Anterior cingulate cortex (tissue), 58 donors: ENCODE measurements at places on chromosomes 3 and 15.
A peak's percentile ranks its signal among the peaks of the same experiment; 100 is the strongest.

- DNase-seq: peak; percentile 56
Measured at GRCh38 chr3:69997631-69998307, 1.8 kb upstream of the SAMMSON start.

GRCh38 chr15:51842852-51843737 is 13.6 kb downstream of the TMOD3 start:
- no peak for DNase-seq

DNA sequence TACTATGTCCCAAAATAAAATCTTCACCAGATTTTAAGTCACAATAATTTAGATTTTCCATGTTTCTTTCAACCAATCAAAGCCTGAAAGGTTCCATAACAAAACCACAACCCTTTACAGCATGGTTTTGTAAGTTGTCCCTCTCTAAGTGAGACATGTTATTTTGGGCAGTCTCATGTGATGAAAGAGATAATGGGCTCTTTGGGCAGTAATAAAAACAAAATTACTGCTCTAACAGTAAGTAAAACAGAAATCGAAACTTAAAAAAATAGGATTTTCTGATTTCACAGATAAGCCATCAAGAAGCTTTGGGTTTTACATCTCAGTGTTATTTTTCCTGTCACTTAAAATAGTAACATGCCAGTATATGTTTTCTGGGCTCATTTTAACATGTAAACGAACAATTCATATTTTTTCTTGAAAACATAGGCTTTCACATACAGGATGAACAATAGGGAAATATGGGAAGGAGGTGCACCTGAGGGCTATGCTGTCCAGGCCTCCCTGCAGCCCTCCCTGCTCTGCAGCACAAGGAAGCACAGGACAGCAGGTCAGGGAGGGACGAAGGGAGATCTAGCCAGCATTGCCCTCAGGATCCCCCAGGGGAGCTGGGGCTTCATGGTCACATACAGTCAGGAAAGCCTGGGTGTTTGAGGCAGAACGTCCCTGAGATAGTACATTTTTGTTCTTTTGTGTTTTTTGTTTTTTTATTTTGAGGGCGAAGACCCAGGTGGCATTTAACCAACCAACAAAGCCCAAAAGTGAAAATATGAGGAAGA is 157.4 kb downstream of the SHOX2 start:
- no peak for DNase-seq

DNA sequence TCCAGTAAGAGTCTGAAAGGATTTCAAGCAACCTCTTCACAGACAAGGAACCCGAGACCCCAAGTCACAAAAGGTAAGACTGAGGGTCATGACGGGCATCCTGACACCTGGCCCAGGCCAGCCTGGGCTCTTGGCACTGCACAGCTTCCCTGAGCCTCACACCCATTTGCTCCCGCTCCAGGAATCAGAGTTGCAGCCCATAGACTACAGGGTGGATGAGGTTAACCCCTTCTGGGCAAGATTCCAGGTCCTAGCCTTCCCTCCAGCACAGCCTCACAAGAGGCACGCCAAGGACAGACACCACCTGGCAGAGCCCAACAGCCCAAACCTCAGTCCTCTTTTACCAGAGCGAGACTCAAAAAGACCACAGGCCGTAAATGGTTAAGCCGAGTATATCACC is 36.2 kb downstream of the RBPMS2 start:
- no peak for DNase-seq

GRCh38 chr3:42572278-42572677 is 9.5 kb downstream of the SEC22C start:
- DNase-seq: no peak

DNA sequence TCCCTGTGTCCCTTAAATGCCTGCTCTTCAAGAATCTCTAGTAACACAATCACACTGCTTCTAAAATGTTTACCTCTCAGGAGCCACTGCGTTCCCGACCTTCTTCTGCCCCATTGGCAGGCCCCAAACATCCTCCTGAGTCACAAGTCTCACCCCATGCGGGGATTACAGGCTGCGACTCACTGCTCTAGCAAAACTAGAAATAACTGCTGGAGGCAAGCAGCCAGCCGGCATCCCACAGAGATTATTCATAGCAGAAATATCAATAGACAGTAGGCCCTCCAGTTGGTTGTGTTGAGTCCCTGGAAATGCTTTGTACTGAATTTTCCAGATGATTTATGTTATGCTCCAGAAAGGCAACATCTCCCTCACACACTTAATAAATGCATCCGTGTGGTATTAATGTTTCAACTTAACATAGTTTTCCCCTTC is 64.8 kb downstream of the RFTN1 start:
- no peak for DNase-seq
